Stimulated activated naive CD8-positive, alpha-beta T cell treated with anti-CD3 and anti-CD28 coated beads, Interleukin-15, amount 100 ng/mL, for 72 hours (primary cell): ENCODE measurements at places on chromosomes 7 and 10.

DNA sequence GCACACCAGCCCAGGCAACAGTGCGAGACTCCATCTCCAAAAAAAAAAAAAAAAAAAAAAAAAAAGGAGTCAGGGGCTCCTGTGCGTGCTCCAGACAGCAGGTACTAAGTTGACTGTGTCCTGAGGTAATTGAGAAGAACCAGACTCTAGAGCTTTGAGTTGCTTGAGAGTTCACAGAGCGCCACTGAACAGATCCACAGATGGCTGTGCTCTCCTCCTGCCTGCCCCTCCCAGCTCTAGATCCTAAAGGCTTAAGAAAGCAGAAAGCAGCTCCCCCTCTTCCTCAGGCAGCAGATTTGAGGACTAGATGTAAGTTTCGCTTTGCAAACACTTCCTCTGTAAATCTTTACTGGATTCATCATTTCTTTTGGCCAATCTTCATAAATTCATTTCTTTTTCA, 38.7 kb downstream of the SHH start:
- no peak for DNase-seq

DNA sequence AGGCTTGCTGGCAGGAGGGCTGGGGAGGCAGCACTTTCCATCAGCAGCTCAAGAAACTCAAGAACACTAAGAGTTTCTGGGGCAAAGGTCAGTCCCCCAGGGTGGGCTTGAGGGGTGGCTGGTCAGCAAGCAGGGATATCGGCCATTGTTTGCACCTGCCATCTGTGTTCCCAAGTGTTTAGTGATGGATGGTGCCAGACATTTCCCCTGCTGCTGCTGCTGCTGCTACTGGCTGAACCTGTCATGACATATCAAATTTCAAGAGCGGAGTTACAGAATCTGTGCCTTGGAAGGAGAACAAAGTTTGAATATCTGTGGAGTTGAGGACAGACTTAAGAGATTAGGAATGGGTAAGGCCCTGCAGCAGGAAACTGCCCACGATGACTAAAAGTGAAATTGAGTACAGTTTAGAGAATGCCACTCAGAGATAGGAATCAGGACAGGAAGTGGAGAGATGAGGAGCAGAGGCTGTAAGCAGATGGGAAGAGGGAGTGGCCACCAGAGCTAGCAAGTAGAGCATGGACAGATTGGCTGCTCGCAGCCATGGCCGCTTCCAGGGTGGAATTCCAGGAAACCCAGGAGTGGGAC, 39.2 kb upstream of the PPP1R3C start:
- no peak for DNase-seq

GRCh38 chr10:24469993-24470392, 253.7 kb downstream of the ARHGAP21 start:
- DNase-seq, result no peak

GRCh38 chr7:141563956-141564623, 12.9 kb downstream of the AGK start:
- peak; percentile 64 for DNase-seq

DNA sequence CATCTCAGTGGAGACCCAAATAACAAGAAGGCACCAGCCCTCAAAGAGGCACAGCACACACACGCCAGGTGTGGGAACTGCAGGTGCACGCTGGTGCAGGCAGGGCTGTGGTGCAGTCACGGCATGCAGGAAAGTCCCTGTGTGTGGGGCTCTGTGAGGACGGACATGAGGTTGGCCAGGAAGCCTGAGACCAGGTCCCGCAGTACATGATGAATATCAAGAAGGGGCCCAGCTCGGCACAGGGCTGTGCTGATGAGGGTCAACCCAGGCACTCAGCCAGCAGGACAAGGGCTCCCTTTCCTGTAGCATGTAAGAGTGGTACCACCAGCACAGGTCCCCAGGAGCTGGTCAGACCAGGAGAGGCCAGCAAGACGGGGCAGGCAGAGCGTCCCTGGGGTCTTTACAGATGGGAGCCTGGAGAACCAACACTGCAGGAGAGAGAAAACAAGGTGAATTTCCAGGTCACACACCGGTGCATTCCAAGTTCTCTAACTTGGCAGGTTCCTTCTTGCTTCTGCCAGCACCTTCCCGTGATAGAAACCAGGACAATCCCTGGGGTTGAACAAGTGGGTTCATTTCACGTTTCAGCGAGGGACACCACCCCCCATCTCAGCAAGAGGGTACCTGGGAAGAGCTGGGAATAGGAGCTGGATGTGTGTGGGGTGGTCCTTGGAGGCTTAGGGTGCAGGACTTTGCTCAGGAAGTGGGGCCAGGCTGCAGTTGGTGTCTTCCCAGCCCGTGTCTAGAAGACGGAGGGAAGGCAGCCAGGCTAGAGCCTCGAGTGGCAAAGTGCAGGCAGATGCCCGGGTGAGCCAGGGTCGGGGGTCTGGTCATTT, 244.8 kb upstream of the TCERG1L start:
- DNase-seq, result no peak

- DNase-seq, result no peak
Measured at GRCh38 chr7:144659211-144659610, 176.6 kb downstream of the TPK1 start.

- no peak for DNase-seq
Measured at GRCh38 chr7:1920266-1920681, 250.2 kb downstream of the ELFN1 start.

DNA sequence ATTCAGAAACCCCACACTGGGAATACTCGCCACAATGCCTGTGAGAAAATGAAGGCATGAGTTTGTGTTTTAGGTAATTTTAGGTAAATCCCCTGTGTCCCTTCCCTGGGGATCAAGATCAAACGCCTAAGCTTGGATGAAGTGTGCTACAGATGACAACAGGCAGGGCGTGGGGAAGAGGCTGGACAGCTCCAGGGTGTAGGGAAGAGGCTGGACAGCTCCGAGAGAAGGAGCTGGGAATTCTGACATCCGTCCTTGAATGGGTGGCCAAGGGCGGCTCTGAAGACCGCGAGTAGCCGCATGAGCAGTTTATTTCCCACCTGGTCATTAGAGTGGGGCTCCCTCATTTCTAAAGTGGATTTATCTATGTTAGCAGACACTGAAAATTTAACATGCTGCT, 109.7 kb downstream of the RAMP3 start:
- DNase-seq, result no peak

- no peak for DNase-seq
Measured at GRCh38 chr7:18913106-18913505, 204.3 kb downstream of the TWIST1 start.

- DNase-seq, result no peak
Measured at GRCh38 chr7:149409895-149410294, 51.0 kb downstream of the ZNF777 start.

GRCh38 chr10:119209035-119209735, 1.8 kb downstream of the GRK5 start:
- peak; percentile 64 for DNase-seq

DNA sequence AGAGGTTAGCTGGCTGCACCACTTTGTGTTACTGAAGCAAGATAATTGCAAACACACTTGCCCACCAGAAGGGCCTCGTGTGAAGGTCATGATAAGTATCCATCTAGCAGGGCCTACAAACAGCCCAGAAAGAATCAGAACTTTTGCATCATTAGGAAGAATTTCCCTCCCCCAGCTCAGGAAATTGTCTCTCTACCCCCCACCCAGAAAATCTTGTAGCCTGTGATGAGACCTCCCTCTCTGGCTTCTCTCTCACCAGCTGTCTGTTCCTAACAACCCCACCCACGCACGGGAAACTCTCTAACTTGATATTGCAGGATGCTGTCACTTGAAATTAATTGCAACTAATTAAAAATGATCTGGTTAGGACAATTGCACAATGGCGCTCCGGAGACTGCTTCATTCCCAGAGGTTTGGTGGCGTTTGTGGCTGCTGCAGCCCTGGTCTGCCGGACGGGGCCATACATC, 34.5 kb downstream of the ZNF503 start:
- DNase-seq, result no peak

- DNase-seq, result no peak
Measured at GRCh38 chr10:121658611-121659010, 60.4 kb upstream of the FGFR2 start.

- no peak for DNase-seq
Measured at GRCh38 chr10:133372507-133372906, 647 bp downstream of the ECHS1 start.

GRCh38 chr7:90192876-90193750, 18.4 kb upstream of the STEAP2 start:
- DNase-seq, result no peak

DNA sequence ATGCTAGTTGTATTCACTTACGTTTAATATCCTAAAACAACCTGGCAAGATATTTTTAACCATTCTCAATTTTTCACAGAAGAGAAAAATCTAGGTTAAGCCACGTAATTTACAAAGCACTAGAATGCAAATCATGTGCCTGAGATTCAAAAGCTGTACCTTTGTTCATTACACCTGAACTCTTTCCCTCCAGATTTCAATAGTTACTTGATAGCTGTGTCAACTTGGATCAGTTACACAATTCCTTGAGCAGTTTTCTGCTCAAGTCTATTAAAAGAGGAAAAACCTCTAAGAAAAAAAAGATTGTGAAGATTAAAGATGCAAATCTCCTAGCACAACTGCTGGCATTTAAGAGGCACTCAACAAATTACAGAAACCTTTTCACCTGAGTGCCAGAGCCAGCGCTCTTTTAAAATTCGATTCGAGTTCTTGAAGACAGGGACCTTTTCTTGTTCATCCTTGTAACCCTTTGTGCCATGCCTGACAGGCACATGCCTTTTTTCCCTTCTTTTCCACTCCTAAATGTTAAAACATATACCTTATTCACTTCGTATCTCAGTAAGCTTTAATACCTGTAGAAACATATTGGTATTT, 886 bp downstream of the NSUN6 start:
- DNase-seq, result no peak

DNA sequence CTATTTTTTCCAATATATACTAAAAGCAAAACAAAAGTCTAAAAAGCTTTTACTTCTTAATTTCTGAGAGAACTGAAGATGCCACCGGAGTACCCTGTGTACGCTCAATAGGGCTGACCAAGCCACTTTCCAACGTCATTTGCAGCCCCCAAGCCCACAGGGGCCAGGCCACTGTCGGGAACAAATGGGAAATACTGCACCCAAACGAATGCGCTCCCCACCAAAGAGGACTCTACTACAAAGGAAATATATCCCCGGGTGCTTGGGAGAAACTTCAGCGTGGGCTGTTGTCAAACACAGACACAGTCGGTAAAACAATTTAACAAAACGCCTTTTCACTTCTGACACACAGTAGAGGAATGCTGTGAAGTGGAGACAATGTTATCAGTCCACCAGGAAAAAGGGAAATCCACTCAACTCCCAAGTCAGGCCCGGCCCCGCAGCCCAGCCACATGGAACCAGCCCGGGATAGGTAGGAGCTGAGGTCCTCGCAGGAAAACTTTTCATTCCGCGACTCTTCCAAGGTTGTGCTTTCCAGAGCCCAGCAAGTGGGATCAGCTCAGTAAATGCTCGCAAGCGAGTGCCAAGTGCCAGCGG, 1.4 kb downstream of the PARD3 start:
- DNase-seq, result no peak

DNA sequence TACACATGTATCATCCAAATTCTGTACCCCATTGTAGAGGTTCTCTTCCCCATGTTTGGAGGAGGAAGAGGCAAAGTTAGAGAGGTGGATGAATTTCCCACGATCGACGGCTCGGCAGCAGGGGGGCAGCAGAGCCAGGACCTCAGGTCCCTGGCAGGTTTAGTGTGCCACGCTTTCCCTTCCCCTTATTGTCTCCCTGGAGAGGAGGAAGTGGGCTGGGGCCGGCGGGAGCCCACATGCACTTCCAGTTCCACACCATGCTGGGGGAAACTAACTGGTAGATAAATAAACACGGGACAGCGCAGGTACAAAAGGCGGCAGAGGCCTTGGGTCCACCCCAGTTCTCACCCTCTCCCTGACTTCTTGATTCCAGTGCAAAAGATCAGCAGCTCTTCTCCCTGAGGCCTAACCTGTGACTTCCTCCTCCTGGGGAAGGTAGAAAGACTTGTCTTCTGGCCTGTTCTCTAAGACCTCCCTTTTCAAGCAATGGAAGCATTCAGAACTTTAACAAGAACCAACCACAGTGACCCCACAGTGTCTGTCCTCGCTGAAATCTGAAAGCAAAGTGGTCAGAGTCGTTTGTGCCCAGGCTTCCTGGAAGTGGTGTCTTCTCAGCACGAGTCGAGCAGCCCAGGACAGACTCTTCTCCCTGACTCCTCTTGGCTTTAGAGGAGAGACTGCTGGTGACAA, 30.5 kb upstream of the SRGN start:
- DNase-seq, result no peak

DNA sequence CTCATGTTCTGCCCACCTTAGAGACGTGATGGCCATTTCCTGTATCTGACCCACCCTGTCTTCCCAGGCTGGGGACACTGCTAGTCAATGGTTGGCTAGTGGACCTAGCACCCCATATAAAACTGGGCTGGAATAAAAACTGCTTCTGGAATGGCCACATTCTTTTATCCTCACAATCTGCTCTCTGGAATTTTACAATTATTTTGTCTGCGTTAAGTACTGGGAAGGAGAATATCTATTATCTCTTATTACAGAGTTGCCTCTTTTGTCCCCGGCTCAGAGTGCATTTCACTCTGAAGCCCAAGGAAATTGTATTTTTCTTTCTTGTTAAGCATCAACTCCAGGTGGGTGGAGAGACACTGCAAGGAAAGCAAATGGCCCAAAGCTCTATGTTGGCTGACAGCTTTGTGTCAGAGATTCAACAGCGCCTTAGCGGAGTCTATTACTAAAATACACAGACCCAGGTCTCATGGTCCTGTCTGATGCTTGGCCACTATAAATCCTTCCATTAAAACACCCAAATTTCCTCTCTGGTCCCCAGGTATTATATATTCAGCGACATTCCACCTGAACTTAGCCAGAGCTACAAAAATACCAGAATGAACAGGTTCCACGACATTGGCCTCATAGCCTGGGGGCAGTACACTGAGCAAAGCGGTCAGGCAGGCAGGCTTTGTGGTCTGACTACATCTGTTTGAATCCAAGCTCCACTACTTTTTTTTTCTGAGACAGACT, 121.7 kb downstream of the PRPF18 start:
- no peak for DNase-seq

DNA sequence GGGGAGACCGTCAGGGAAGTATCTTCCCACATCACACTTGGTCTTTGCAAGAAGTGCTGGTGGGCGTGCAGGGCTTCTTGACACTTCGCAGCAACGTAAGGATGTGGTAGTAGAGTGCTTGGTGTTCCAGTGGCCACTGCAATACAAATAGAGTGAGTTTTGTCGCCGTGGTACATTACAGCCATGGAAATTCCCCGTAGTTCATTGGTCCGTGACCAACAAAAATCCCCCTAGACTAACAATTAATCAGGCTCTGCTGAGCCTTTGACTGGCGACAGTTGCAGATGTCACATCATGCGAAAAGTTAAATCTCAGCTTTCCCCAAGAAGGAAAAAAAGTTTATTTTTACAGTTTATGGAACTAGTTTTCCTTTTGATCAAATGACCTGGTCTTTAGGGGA, 134.7 kb downstream of the MGMT start:
- DNase-seq, result no peak
